ENCODE measurements at places on chromosomes 6 and 20. TPM values are rescaled to one million over a fixed set of nuclear protein-coding genes. Genes with fewer than 3 reads are reported as not detected.

The GLP1R gene
- total RNA-seq, result not detected

The SLC26A8 gene
- total RNA-seq, result 1.4 TPM

The COL10A1 gene
- total RNA-seq, result not detected

The DPPA5 gene
- total RNA-seq, result not detected

The GPR63 gene
- 0.98 TPM for total RNA-seq

The ACOT13 gene
- total RNA-seq, result 5.2 TPM

The COL20A1 gene
- total RNA-seq, result not detected

DNA sequence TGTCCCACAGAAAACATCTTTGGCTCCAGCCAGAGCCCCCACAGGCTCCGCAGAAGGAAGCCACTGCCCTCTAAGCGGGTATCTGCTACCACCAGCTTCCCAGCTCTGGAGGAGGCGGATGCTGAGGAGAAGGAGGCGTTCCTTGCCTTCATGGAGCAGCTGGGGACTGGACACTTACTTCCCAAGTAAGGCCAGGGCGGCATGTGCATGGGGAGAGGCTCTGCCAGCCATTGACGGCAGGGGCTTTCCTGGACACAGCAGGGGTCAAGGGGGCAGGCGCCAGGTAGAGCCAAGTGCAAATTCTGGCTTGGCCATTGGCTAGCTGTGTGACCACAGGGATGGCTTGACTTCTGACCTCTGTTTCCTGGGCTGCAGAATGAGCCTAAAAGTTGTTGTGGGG is 17.8 kb downstream of the RAB44 start:
- DNase-seq, result no peak

GRCh38 chr20:18496042-18496441 is 983 bp downstream of the RBBP9 start:
- DNase-seq, result no peak

DNA sequence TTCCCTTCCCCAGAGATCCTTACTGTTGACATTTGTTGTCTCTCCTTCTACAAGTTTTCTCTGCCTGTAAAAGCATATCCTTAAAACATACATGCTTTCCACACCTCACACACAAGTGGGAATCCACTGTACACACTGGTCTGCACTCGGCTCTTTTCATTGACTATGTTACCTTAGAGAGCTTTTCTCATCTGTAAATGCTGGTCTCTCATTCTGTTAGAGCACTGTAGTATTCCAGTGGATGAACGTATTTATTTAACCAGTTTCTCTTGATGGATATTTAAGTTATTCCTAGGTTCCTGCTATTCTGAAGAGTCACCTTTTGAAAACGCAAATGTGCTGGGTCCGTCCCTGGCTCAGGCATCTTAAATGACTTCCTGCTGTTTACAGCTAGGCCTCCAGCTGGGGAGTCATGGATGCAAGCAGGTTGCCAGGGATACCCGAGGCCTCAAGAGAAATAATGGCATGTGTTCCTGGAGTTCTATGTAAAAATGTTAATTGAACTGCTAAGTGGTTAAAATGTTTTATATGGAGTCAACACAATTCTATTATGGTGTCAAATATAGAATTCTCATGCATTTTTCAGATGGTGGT is 61.1 kb upstream of the TGM3 start:
- no peak for DNase-seq

GRCh38 chr6:144724818-144725217 is 439.7 kb downstream of the UTRN start:
- DNase-seq, result no peak

DNA sequence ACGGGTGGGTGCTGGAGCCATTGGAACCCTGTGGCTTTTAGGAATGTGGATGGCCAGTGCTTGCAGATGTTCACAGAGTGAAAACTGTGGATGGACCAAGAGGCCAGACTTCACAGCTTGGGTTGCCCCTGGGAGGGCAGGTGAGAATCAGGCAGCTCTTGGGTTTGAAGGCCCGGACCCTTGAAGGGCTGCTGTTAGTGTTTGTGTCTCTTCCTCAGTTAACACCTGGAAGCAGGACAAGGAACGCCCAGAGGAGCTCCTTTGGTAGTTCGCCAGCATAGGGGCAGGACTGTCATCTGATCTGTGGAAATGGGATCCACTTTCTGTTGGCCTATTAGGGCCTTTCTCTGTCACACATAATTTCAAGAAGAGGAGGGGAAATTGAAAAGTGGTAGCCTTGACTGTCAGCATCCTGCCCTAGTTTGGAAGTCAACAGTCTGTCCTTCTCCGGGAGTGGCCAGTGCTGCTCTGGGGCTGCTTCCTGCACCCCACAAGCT is 43.6 kb downstream of the RIOK1 start:
- DNase-seq, result no peak

DNA sequence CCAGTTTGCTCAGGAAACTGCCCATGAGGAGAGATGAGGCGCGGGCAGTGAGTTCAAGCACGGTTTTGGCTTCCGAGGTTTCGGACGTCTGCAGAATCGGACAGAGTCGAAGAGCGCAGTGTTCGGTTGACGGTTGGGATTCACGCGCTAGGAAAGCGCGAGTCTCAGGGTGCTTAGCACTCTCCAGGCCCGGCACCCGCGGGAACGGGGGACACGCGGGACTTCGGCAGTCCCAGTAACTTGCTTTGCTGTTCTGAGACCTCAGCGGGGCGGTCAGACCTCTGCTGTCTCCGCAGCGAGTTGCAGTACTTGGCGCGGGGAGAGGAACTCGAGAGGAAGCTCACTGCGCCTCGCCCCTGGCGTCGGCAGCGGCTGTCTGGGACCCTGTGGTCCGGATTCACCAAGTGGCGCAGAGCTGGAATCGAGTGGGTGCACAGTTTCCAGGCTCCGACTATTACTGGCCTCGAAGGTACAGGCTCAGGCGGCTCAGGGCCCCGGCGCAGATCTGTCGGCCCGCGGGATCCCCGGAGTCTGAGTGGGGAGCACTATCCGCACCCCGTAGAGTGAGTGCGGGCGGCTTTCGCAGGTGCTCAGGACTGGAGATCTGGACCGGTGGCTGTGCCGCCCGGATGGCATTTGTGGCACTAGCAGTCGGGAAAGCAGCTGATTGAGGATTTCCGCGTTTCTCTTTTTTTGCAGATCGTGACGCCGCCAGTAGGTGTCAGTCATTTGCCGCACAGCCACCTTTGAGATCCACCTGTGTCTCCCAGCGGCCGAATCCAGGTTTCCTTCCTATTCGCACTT is at the start of gene POM121L2:
POM121L2 (minus strand) TSS at position 128 of the 804 bp plus-strand sequence; CDS start at position 25, 103 bp downstream.
- DNase-seq, result no peak

GRCh38 chr6:25138233-25138933 is 140.8 kb upstream of the CARMIL1 start:
- DNase-seq, result no peak

DNA sequence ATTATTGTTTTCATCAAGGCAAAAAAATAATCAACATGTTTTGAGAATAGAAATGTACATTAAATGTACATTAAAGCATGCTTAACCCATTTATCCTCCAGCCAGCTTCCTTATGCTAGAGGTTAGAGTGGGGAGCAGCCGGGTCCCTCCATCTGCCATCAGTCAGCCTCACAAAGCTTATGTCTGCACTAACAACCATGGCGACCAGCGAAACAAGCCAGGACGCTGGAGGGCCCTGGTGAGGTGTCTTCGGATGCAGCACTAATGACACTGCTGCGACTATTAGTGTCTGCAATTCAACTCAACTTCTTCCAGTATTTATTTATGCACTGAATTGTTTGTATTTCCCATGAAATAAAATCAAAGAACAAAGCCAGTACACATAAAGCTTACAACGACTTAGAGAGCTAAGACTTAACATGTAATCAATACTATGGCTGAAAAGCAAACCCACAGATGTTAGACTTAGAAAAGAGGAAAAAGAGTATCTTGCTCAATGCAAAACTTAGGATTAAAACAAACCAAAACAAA is 6.8 kb downstream of the CLDN20 start:
- DNase-seq, result no peak

GRCh38 chr20:48750941-48751635 is 76.7 kb downstream of the PREX1 start:
- no peak for DNase-seq

DNA sequence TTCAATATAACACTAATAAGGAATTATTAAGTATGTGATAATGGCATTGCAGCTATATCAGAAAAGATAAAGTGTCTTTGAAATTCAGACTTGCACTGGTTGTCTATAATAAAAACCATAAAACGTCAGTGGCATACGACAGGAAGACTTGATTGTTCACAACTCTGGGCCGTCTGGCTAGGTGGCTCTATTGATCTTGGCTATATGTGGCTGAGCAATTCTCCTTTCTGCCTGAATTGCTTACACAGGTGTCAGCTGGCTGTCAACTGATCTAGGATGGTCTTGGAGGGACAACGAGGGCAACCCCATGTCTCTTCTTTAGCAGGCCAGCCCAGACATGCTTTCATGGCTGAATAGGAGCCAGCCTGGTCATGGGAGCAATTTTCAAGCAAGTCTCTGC is 359.1 kb downstream of the QKI start:
- no peak for DNase-seq
